ENCODE measurements at places on chromosomes 7 and 10. TPM values are rescaled to one million over a fixed set of nuclear protein-coding genes. Genes with fewer than 3 reads are reported as not detected.

Gene SPDYE11
- total RNA-seq = not detected

Gene SEMA3D
- total RNA-seq = 3.4 TPM

Gene TRIM50
- not detected for total RNA-seq

Gene VPS41
- total RNA-seq = 116 TPM

Gene DCLRE1A
- 18.1 TPM for total RNA-seq

Gene MEST
- total RNA-seq = not detected

Gene CALHM3
- total RNA-seq = 4.8 TPM

Gene AZGP1
- total RNA-seq = not detected

Gene PHKG1
- not detected for total RNA-seq

Gene VSTM2A
- total RNA-seq = not detected

Gene ZNF25
- 11.1 TPM for total RNA-seq

Gene C10orf143
- total RNA-seq = 0.05 TPM

Gene ACTL6B
- not detected for total RNA-seq

Gene TMEM229A
- total RNA-seq = not detected

Gene ANKRD61
- not detected for total RNA-seq

Gene PKD1L1
- not detected for total RNA-seq

Gene PON1
- not detected for total RNA-seq

Gene CTAGE6
- not detected for total RNA-seq

Gene COL1A2
- total RNA-seq = 144 TPM

Gene NYAP1
- not detected for total RNA-seq

Gene EBLN1
- total RNA-seq = not detected

Gene SUMF2
- 128 TPM for total RNA-seq

Gene LBX1
- total RNA-seq = 1.1 TPM

Gene TMEM176A
- not detected for total RNA-seq

Gene ZNF503
- total RNA-seq = 10.6 TPM

Gene FOXP2
- 0.12 TPM for total RNA-seq

Gene APBB1IP
- total RNA-seq = not detected

Gene ZNF92
- total RNA-seq = 14.5 TPM

Gene TMEM60
- total RNA-seq = 65.4 TPM

Gene TMEM236
- total RNA-seq = 0.05 TPM

Gene KCND2
- 0.53 TPM for total RNA-seq

Gene WNT2
- total RNA-seq = not detected

Gene ACBD7
- 9.3 TPM for total RNA-seq

Gene NRG3
- not detected for total RNA-seq

Gene CAMK2B
- 3.1 TPM for total RNA-seq

Gene MOGAT3
- not detected for total RNA-seq
